Activated T-cell treated with anti-CD3 and anti-CD28 coated beads, Interleukin-2, amount 50 U/mL, for 4 hours (primary cell): ENCODE measurements at places on chromosomes 12 and 14.

DNA sequence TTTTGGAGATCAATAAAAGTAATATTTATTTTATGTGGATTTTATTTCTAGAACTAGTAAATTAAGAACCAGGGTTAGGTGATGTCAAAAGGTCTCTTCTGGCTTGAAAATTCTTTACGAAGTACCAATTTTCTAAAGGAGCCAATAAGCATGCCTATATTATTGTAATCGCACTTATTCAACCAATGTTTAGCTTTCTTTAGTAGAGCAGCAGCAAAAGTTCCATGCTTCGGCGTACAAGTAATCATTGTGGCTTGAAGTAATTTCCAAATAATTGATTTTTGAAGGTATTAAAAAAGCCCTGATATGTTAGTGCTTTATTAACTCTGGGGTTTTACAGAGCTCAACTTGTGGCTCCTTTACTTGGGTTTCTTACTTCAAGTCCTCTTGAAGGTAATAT is 3.4 kb downstream of the RMST start:
- no peak for DNase-seq

GRCh38 chr12:66061557-66062289 is 68.8 kb downstream of the LLPH start:
- no peak for DNase-seq

DNA sequence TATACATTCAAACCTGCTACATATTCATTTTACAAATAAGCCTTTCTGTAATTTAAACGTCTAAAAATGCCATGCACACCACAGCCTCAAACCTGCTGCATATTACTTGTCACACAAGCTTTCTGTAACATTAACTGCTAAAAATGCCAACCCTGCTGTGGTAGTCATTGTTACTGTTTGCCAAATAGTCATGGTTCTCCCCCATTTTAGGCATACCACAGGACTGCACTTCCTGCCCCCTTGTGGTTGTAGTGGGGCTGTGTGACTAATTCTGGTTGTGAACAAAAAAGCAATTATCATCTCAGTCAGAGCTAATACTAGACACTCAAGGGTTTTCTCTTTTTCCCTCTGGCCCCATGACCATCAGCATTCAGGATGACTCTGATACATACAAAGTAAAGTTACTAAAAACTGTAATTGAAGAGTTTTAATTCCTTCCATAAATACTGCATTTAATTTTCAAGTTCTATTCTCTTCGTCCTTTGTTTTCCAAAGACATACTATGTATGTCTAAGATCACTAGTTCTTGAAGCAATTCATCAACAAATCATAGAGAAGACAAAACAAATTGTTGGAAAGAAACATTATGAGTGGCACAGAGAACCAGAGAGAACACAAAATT is 5.7 kb upstream of the SLC35F4 start:
- no peak for DNase-seq

GRCh38 chr12:26431211-26431610 is 235.8 kb downstream of the SSPN start:
- no peak for DNase-seq

DNA sequence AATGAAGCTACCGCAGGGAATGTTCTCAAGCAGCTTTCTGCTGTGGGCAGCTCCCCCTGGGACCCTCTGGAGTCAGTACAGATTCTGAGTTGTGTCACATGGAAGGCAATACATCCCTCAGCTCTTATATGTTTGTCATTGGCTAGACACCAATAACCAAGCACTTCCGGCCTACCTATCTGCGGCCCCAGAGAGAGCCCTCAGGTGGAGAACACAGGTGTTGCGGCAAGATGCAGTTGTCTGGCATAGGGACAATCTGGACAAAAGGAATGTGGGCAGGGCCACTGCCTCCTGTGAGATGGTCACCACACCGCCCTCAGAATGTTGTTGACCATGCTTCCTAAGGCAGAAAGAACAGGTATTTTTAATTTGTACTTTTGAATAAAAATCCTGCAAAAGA is 118.7 kb downstream of the BRMS1L start:
- no peak for DNase-seq

DNA sequence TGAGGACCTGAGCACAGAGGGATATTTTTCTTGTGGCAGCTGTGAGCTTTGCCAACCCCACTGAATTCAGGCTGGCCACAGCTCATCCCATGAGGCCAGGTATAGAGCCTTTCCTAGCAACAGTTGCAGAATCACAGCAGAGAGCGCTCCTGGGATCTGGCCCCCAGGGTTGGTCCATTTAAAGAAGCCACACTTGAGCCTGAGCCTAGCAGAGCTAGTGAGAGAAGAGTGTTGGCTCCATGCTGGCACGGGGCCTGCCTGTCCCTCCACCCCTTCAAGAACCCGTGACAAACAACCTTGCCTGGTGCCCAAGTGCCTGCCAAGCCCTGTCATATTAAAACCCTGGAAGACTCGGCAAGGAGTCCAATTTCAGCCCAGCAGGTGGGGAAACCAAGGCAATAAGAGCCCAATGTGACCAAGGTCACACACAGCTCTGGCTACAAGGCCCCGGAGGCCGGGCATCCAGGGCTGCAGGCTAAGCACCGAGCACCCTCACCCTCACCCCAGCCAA is 91.6 kb downstream of the LRRC74A start:
- DNase-seq, result no peak

DNA sequence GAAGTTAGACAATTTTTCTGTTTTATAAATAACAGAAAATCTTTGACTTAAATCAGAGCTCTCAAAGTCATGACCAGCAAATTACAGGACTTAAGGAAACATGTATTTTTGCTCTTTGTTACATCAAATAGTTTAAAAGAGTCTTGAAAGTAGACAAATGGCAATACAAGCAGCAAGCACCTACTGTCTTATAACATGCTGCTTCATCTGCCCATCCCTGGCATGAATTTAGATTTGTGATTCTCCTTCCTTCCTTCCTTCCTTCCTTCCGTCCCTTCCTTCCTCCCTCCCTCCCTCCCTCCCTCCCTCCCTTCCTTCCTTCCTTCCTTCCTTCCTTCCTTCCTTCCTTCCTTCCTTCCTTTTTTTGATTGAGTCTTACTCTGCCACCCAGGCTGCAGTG is 715.6 kb upstream of the FLRT2 start:
- DNase-seq, result no peak

- no peak for DNase-seq
Observed at GRCh38 chr12:19382563-19382962, 56.7 kb upstream of the AEBP2 start.

DNA sequence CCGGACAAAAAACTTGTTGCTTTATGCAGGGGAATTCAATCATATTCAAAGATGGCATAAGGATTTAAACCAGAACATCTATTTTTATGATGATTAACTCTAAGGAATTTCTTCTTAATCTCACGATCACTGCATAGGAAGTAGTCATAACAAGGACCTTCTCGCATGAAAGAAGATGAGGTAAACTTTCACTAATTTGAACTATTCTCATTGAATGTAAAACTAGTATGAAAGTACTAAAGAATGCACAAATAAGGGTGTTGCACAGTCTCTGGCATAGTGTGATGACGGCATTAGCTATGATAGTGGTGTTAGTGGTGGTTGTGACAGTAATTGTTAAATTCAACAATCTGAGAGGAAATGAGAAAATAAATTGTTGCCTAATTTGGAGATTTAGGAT is 280.0 kb downstream of the SLC6A15 start:
- DNase-seq, result no peak

DNA sequence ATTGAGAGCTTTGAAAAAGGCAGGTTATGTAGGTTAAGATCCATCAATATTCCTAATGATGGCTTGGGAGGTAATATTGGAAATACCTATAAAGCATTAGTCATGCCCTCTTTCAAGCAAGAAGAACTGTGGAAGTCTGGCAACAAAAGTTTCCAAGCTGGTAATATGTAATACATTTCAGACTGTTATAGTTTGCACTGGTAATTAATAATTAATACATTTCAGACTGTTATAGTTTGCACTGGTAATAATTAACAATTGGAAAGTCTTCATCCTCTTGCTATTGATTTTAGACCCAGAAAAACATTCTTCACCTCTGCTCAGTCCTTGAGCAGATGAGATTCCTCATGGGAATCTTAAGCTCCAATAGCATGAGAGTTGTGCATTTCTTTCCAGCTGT is 29.0 kb upstream of the WDR89 start:
- no peak for DNase-seq

GRCh38 chr14:81219759-81220579 is 790 bp downstream of the GTF2A1 start:
- DNase-seq, result peak; percentile 31

DNA sequence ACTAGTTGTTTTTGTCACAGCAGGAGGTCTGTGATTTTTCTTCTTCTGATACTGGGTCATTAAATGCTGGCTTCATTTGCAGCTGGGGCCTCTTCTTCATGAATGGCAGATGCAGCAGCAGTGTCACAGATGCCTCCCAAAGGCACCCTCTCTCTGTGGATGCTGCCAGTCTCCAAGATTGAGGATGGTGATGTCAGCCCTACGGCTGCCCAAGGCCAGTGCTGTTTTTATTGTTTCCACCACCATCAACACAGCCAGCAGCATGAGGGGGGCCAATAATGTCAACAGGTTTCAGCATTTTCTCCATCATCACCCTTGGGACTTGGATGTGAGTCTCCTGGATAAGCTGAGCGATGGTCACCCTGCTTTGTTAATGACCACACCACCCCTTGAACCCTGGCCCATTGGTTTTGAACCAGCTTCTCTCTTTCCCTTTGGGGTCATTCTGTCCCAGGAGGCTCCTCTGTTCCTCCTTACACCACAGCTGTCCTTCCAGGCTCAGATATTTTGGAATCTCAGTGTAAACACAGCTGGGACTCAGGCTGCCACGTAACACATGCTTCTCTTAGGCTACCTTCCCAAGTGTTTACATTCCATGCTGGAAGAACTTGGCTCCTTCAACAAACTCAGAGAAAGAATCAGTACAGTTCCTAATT is 151.7 kb upstream of the DDHD1 start:
- no peak for DNase-seq

DNA sequence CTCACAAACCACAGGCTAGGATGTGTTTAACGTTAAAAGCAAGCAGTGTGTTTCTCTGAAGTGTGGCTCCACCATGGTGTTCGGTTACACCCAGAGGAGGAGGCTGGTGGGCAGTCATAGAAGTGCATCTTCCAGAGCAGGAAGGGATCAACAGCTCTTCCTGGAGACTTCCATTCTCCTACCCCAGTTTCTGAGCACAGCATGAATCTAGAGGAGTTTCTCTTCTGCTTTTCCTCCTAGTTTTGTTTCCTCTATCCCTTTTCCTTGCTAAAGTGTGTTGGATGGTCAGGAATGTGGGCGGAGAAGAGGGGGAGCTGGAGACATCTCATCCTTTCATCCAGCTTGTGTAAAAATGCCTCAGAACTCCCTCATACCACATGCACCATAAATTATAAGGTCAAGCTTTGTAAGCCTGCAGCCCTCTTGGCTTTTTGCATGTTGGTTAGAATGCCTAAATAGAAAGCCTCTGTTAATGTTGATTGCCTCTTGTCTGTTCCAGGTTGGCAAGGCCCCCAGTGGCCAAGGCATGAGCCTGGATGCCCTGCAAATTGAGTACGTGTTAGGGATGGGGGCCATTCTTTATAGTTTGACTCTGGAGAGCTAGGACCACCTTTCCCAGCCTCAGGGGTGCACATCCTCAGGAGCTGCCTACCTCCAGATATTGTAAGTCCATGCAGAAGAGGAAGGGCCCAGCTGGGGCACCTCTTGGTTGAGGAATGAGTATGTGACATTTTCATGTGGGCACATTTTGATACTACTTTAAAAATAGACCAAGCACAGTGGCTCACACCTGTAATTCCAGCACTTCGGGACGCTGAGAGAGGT is 4.0 kb upstream of the CKAP4 start:
- no peak for DNase-seq

- DNase-seq, result no peak
Observed at GRCh38 chr12:111730420-111730819, 36.3 kb upstream of the ALDH2 start.

DNA sequence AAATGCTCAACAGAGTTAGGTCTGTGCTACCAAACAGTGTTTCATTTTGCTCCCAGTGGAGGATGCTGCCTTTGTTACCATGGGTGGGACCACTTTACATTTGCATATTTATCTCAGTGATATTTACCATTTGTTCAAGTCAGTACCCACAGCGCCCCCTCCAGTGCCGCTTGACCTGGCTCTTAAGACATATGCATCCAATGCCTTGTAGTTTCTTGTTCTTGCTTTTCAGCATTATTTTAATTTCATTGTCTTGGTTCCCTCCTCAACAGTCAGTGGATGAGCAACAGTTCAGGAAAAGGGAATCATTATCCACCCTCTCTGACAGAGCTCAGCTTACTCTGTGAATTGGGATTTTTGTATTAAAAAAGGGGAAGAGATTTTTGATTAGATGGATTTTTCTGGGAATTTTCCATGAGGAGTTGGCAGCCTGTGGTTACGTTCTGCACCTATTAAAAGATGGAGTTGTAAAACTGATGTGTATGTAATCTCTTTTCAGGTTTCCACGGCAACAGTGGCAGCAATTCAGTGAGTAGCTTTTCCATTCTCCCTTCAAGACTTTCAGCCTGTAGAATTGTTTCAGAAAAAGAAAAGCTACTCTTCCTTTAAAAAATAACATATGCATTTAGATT is 240.5 kb upstream of the DAAM1 start:
- DNase-seq, result no peak

DNA sequence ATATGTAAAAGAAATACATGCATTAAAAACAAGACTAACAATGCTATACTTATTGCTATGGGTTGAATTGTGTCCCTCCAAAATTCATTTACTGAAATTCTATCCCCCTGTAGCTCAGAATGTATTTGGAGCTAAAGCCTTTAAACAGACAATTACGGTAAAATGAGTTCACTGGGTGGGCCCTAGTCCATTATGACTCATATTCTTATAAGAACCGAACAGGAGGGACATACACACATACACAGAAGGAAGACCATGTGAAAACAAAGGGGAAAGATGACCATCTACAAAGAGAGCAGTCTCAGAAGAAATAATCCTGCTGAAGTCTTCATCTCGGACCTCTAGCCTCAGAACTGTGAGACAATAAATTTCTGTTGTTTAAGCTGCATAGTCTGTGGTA is 77.1 kb upstream of the ANKS1B start:
- DNase-seq, result no peak

DNA sequence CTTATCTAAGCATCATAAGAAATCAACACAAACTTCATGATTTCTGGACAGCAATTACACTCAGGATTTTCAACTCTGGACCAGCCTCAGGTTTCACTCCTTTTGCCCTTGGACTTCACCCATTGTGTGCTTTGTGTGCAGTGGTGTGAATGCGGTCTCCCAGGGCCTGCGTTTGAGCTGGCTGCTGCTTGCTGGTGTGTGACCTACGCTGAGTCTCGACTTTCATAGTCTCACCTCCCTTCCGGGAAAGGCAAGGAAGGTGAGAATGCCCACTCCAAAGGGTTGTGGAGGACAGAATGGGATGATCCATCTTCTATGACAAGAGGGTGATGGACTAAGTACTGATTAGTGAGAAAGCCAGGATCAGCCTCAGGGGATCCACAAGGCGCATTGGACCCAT is 228.8 kb downstream of the C12orf75 start:
- no peak for DNase-seq

- no peak for DNase-seq
Observed at GRCh38 chr14:68636597-68636996, 156.3 kb downstream of the ZFP36L1 start.

- DNase-seq, result no peak
Observed at GRCh38 chr12:9037431-9037830, 48.1 kb downstream of the KLRG1 start.
